Calu3 (cell line): ENCODE measurements at places on chromosomes 16 and 17. TPM values are rescaled to one million over a fixed set of nuclear protein-coding genes. Genes with fewer than 3 reads are reported as not detected.

DNA sequence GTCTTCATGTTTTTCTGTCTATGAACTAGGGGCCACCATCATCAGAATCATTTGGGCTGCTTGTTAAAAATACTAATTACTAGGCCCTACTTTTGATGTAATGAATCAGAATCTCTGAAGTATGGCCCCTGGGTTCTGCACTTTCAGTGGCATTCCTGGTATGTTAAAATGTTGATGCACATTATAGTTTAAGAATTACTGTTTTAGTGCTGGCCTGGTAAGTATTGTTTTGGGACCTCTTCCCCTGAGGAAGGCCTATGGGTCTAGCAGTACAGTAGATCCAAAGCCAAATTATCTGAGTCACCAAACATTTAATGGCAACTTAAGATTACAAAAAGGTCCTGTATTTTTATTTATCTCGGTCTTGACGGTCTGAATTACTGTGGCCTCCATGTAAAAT, 58.8 kb downstream of the AP2B1 start:
- no peak overlapping the region for H3K4me3 ChIP-seq
- no peak overlapping the region for H3K27ac ChIP-seq
- no peak for DNase-seq
- peaks cover 32% of the 10 kb centered on the region for H3K36me3 ChIP-seq
- no peaks in the 10 kb centered on the region for H3K4me1 ChIP-seq

The FBXL19 gene
- total RNA-seq: 43.2 and 45.7 TPM in 2 replicates

- no peaks in the 10 kb centered on the region for H3K36me3 ChIP-seq
- no peak overlapping the region for H3K4me3 ChIP-seq
- H3K27ac ChIP-seq: no peak overlapping the region
Measured at GRCh38 chr16:79672524-79672923, 72.0 kb upstream of the MAF start.

The HEXD gene
- 30.7 and 36.0 TPM in 2 replicates for total RNA-seq

DNA sequence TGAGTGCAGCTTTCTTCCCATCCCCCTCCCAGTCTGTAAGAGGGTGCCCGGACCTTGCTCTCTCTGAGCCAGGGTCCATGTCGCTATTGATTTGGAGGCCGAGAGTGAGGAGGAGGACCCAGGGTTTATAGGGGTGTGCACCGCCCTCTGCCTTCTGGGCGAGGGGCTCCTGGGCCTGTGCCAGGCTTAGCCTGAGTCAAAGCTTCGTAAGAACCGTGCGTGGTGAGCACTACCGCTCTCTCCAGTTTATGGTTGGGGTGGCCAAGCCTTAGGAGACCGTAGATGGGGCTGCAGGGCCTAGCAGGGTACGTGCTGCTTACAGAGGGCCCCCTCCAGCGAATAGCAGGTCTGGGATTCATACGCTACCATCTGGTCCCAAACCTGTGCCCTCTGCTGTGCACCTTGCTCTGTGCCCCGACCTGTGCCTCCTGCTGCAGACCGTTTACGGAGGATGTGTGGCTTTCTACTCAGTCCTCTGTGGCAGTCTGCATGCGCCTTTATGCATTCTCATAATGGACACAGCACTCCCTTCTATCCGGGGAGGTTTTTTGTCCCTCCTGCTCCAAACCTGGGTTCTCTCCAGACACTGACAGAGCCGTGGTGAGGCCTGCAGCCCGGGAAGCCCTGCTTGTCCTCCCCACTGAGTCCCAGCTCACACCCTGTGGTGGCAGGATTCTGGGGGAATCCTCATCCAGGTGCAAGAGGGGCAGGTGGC, 54.7 kb downstream of the PGS1 start:
- peaks cover 27% of the 10 kb centered on the region for H3K36me3 ChIP-seq
- peaks cover 28% of the 10 kb centered on the region for H3K27me3 ChIP-seq

- peaks cover 62% of the 10 kb centered on the region for H3K27me3 ChIP-seq
- no peak overlapping the region for H3K27ac ChIP-seq
- H3K36me3 ChIP-seq: peaks cover 6% of the 10 kb centered on the region
Measured at GRCh38 chr16:50736448-50736847, 5.4 kb upstream of the CYLD start.

The KRTAP9-2 gene
- not detected in 2 replicates for total RNA-seq

DNA sequence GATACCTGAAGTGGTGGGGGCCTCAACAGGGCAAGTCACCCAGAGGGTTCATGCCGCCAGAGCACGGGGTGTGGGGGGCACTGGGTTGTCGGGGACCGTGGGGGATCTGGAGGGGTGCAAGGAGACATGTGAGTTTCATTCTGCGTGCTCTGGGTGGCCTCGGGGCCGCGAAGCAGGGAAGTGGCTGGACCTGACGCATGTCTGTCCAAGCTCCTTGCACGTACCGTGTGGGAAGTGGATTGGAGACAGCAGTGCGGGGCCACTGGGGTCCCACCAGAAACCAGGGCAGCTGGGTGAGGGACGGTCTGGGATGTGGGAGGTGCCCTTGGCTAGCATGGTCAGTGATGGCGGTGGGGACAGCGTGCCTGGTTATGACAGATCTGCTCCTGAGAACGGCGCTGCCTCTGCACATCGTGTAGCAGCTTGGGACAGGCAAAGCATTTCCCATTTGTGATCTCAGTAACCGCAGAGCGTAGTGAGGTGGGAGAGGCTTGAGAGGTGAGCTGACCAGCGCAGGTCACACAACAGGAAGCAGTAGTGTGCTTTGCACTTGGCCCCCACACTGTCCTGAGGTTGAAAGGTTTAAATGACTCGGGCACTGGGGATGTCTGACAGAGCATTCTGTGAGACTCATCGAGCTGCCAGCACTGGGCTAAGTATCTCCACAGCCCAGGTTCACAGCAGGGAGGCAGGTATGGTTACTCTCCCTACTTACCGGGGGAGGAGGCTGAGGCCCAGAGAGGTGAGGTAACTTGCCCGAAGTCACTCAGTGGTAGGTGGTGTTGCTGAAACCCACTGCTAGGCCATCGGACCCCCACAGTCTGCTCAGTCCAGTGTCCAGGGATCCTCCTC, 114.4 kb downstream of the SOCS1 start:
- no peak for DNase-seq
- no peak overlapping the region for H3K4me3 ChIP-seq
- no peak overlapping the region for H3K27ac ChIP-seq
- H3K4me1 ChIP-seq: no peaks in the 10 kb centered on the region

DNA sequence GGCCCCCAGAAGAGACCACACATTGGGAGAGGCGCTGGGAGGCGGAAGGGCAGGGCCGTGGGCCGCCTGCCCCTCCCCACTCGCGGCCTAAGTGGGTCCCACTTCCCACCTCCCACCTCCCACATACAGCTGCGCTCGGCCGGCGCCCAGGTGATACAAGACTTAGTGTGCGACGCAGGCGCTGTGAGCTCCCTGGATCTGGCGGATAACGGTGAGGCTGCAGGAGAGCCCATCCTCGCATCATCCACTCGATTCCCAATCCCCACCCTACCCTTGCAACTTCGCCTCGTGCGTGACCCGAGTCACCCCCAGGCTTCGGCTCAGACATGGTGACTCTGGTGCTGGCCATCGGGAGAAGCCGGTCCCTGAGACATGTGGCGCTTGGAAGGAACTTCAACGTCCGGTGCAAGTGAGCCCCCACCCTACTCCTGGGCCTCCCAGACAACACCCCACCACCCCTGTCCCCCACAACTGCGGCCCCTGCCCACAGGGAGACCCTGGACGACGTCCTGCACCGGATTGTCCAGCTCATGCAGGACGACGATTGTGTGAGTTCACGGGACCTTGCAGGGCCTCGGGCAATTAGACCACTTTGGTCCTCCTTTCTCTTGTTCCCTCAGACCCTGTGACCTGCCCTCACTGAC, 3.9 kb downstream of the CARMIL2 start:
- no peak for DNase-seq
- H3K4me3 ChIP-seq: no peak overlapping the region
- peaks cover 7% of the 10 kb centered on the region for H3K36me3 ChIP-seq
- no peak overlapping the region for H3K27ac ChIP-seq
- H3K4me1 ChIP-seq: no peaks in the 10 kb centered on the region

- H3K27me3 ChIP-seq: no peaks in the 10 kb centered on the region
- no peaks in the 10 kb centered on the region for H3K4me1 ChIP-seq
- no peak overlapping the region for H3K27ac ChIP-seq
- DNase-seq: no peak
- no peaks in the 10 kb centered on the region for H3K36me3 ChIP-seq
- no peak overlapping the region for H3K4me3 ChIP-seq
Measured at GRCh38 chr17:64413513-64413912, 22.9 kb upstream of the PECAM1 start.

The MEIOC gene
- 3.5 and 4.7 TPM in 2 replicates for total RNA-seq

GRCh38 chr17:54899201-54899600, 1.5 kb upstream of the TOM1L1 start:
- H3K27ac ChIP-seq: no peak overlapping the region
- H3K36me3 ChIP-seq: peaks cover 20% of the 10 kb centered on the region
- H3K4me1 ChIP-seq: no peaks in the 10 kb centered on the region
- no peaks in the 10 kb centered on the region for H3K27me3 ChIP-seq

GRCh38 chr17:58315281-58315711, 13.3 kb downstream of the TSPOAP1 start:
- H3K27me3 ChIP-seq: peaks cover 63% of the 10 kb centered on the region
- no peaks in the 10 kb centered on the region for H3K4me1 ChIP-seq
- DNase-seq: no peak
- no peak overlapping the region for H3K4me3 ChIP-seq
- H3K36me3 ChIP-seq: no peaks in the 10 kb centered on the region

- H3K4me3 ChIP-seq: no peak overlapping the region
- H3K27me3 ChIP-seq: no peaks in the 10 kb centered on the region
- no peaks in the 10 kb centered on the region for H3K4me1 ChIP-seq
- H3K27ac ChIP-seq: no peak overlapping the region
- no peak for DNase-seq
- H3K36me3 ChIP-seq: no peaks in the 10 kb centered on the region
Measured at GRCh38 chr17:71726341-71726740, 394.5 kb upstream of the SOX9 start.

DNA sequence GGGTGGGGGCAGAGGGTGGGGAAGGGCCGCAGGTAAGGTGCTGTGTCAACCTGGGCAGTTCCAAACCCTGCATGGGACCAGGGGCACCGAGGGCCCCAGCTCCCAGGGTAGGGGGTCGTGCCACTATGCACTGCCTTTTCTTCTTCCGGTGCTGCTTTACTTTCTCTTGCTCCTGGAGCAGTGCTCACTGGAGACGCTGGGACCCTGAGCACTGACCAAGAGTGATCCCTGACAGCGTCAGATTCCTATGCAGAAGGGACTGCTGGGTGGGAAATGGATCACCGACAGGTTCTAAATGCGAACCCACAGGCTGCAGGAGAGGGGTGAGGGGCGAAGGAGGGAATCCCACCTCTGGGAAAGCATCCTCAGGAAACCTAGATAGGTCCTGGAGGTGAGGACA, 470.1 kb downstream of the SOX9 start:
- H3K27ac ChIP-seq: peak overlapping the region; percentile 95
- H3K36me3 ChIP-seq: peaks cover 65% of the 10 kb centered on the region
- no peaks in the 10 kb centered on the region for H3K4me1 ChIP-seq
- DNase-seq: no peak

GRCh38 chr17:10756619-10757018, 26.8 kb upstream of the TMEM220 start:
- no peak overlapping the region for H3K27ac ChIP-seq
- H3K4me1 ChIP-seq: no peaks in the 10 kb centered on the region

DNA sequence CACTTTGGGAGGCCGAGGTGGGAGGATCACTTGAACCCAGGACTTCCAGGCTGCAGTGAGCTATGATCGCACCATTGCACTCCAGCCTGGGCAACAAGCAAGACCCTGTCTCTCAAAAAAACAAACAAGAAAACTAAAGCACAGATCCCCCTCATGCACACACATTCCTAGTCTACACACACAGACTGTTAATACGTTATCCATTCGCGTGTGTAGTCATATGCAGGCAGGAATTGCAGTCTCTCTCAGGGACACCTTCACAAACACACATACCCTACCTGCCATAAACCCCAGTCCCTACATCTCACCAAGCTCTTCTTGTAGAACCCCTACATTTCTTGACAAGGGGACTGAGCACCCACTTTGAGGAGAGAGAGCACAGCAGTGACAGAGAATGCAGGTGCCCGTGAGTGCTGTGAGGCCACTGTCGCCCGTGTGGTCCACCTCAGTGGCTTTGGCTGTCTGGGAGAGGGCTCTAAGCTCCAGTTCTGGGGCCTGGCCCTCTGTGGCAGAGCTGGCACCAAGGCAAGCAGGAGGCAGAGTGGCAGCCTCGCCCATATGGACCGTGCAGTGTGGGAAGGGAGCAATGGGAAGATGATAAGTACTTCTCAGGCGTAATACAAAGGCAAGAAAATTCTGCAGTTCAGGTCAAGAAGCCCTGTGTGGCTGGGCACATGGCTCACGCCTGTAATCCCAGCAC, 59.0 kb upstream of the RPH3AL start:
- H3K27ac ChIP-seq: peak overlapping the region; percentile 88
- peaks cover 8% of the 10 kb centered on the region for H3K4me1 ChIP-seq
- no peak for DNase-seq
- H3K27me3 ChIP-seq: no peaks in the 10 kb centered on the region
- peak overlapping the region; percentile 85 for H3K4me3 ChIP-seq

The WNK4 gene
- 0.33 and 0.73 TPM in 2 replicates for total RNA-seq

GRCh38 chr17:65219124-65219523, 82.0 kb downstream of the RGS9 start:
- DNase-seq: no peak
- no peak overlapping the region for H3K27ac ChIP-seq
- no peak overlapping the region for H3K4me3 ChIP-seq
- H3K36me3 ChIP-seq: no peaks in the 10 kb centered on the region
- peaks cover 12% of the 10 kb centered on the region for H3K27me3 ChIP-seq

The CCL7 gene
- total RNA-seq: not detected in 2 replicates

GRCh38 chr16:88196471-88197400, 186.0 kb upstream of the ZNF469 start:
- H3K4me1 ChIP-seq: no peaks in the 10 kb centered on the region
- H3K27me3 ChIP-seq: peaks cover 16% of the 10 kb centered on the region
- H3K4me3 ChIP-seq: no peak overlapping the region

DNA sequence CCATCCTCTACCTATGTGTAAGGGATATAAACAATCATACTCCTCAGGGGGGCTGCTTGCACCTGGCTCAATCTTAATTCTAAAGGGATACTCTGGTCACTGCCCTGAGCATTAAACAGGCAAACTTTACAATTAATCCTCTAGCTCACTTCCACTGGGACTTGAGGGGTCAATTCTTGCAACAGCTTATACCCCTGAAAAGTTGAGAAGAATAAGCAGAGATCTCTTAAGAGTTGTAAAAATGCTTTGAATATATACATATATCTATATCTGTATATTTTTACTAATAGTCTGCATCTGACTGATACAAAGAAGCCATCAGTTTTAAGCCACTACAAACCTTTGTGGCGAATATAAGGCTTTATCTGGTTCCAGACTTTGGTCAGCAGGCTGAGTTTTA, 19.6 kb downstream of the HEATR6 start:
- no peaks in the 10 kb centered on the region for H3K27me3 ChIP-seq
- H3K4me3 ChIP-seq: no peak overlapping the region
- no peaks in the 10 kb centered on the region for H3K4me1 ChIP-seq
- no peak for DNase-seq
- no peaks in the 10 kb centered on the region for H3K36me3 ChIP-seq

The ANKFN1 gene
- total RNA-seq: not detected in 2 replicates

GRCh38 chr17:75832164-75832651, 12.0 kb downstream of the UNC13D start:
- H3K36me3 ChIP-seq: peaks cover 56% of the 10 kb centered on the region
- DNase-seq: no peak
- H3K27me3 ChIP-seq: no peaks in the 10 kb centered on the region
- no peak overlapping the region for H3K27ac ChIP-seq
- H3K4me3 ChIP-seq: no peak overlapping the region
- H3K4me1 ChIP-seq: no peaks in the 10 kb centered on the region

- no peaks in the 10 kb centered on the region for H3K4me1 ChIP-seq
- no peak for DNase-seq
- H3K4me3 ChIP-seq: no peak overlapping the region
- no peaks in the 10 kb centered on the region for H3K36me3 ChIP-seq
- no peak overlapping the region for H3K27ac ChIP-seq
- peaks cover 25% of the 10 kb centered on the region for H3K27me3 ChIP-seq
Measured at GRCh38 chr16:20399185-20399584, 5.4 kb downstream of the PDILT start.
